Stimulated activated naive CD8-positive, alpha-beta T cell treated with anti-CD3 and anti-CD28 coated beads, Interleukin-15, Interleukin-2, amounts not matched to agents 100 U/mL and 50 U/mL, for 24 hours (primary cell): ENCODE measurements at places on chromosomes 2 and 18.

GRCh38 chr2:172211512-172211911 lies 108.8 kb upstream of the DLX2 start:
- DNase-seq: no peak

DNA sequence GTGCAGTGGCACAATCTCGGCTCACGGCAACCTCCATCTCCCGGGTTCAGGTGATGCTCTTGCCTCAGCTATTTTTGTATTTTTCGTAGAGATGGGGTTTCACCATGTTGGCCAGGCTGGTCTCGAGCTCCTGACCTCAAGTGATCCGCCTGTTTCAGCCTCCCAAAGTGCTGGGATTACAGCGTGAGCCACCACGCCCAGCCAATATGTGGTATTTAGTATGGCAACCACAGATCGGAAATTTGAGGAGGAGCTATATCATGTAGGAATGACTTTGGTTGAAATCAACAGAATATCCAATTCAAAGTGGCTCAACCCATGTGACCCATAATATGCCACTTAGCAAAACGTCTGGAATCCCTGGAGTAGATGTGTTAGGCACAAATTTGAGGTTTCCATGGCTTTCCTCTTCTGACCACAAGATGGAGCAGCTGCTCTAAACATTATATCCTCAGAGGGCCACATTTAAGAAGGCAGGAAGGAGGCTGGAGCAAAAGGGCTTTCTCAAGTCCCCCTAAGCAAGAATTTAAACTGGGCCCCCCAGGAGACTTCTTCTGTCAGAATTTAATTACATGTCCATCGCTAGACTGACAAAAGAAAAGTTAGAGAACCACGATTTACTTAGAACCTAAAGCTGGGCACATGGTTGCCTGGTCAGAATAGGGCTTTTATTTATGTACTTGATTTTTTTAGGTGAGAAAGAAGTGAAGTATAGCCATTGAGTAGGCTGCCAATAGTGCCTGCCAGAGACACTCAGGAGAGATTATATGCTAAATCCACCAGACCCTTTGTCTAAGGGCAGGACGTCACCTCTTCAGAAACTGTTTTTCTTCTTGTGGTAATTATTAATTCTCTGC lies 49.6 kb upstream of the ITSN2 start:
- DNase-seq: peak; percentile 24

DNA sequence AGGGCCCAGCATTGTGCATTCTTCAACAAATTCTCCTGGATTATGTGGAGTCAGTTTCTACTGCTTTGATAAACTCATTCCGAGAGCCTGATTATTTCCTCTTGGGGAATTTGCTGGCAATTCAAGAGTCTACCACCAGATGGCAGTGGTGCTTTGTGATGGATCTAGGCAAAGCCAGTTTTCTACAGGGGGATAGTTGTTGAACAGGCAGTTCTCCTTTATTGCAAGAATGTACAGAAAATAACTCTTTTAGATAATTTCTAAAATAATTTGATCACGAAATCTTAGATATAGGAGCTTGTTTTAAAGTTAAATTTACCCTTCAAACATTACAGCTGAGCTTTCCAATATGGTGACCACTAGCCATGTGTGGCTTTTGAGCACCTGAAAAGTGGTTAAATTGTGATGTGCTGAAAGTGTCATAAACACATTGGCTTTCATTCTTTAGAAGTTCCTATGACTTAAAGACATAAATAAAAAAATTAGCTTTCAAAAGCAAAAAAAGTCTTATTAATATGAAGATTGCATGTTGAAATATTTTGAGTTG lies 66.7 kb upstream of the HAAO start:
- peak; percentile 80 for DNase-seq

DNA sequence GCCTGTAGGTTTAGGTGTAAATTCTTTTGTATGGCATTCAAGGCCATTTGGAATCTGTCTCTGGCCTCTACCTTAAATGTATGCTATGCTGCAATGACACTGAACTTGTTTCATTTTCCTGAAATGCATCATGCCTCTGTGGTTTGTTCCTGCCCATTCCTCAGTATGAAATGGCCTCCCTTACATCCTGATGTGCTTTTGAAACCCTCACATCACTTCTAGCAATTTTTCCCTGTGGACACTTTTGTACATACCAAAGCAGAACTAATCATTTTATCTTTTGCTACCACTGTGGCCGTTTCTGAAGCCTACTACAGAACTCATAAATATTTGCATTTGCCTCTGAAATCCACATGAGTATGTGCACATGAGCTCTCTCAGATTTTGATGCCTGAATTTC lies 557.2 kb downstream of the ERBB4 start:
- no peak for DNase-seq

GRCh38 chr2:217162533-217162932 lies 302.7 kb upstream of the TNP1 start:
- peak; percentile 69 for DNase-seq

DNA sequence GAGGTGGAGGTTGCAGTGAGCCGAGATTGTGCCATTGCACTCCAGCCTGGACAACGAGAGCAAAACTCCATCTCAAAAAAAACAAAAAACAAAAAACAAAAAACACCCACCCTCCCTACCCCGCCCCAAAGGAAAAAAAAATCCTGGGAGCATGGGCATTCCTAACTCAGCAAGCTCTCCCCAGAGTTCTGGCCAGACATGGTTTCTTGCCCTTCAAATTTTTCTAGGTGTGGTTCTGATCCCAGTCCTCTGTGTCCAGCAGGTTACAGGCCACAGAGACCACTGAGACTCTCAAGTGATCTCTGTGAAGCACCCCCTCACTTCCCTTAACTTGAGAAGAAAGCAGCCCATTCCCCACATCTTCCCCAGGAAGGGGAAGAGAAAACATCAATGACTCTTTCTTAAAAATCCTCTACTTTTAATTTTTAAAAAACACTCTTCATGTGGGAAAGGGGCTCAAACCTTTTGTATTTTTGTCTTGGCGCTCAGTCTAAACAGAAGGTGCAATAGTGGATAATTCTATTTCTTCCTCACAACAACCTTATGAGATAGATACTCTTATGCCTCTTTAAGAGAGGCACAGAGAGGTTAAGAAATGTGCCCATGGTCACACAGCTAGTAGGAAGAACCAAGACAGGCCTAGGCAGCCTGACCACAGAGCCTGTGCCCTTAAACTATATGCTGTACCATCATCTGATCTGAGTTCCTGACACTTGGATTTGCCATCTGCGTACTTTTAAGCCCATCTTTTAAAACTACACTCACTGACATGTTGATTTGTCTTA lies 6.9 kb upstream of the KCNE4 start:
- no peak for DNase-seq

- no peak for DNase-seq
Observed at GRCh38 chr2:105320651-105321215, 8.8 kb downstream of the TGFBRAP1 start.

DNA sequence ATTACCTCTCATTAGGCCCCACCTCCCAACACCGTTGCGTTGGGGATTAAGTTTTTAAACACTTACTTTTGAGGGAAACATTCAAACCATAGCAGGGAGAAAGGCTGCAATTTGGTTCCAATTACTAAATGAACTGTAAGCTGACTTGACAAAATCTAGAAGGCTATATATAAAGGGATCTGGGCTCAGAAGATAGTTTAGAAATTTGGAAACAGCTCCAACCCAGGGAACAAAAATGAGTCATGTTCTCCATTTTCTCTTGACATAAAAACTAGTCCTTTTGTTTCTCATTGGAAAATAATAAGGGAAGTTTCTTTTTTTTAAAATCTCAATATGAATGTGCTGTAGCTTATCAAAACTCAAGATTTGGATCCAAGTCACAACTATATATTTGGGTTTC lies 17.5 kb downstream of the MOGAT1 start:
- no peak for DNase-seq
